ENCODE measurements at places on chromosomes 7 and 10.

GRCh38 chr7:5532536-5533335 lies 109.1 kb upstream of the TNRC18 start:
- DNase-seq = no peak

DNA sequence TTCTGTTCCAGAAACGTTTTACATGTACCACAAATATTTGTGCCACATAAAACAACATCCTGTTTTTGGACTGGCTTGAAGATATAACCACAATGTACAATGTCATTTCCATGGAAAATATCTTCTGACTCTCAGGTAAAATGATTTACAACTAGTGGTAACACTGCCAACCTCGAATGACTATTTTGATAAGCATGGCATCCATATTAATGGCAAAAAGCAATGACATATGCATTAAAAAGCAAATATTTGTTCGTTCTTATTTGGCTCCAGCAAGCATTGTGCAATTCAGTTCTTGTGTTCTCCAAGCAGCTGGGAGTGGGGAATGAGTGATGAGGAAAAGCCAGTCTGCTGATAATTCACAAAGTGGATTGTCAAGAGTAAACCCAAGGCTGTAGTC lies 289.0 kb downstream of the PLXDC2 start:
- no peak for DNase-seq

DNA sequence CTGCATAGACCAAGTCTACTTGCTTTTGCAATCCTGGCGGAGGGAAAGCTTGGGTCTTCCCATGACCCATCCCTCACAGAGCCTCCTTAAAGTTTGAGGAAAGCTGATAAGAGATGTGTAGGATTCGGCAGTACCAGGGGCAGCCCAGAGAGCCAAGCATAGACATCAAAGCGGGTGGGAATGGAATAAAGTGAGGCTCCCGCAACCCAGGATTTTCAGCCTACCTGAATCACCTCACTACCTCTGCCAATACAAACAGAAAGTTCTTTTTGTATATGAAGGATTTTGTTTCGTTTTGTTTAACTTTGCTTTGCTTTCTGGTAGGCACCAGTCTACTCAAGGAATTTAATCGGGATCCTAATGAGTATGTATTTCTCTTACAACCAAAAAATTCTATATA lies 451.7 kb downstream of the PLXNA4 start:
- no peak for DNase-seq

- DNase-seq = no peak
Measured at GRCh38 chr10:126288547-126289493, 99.5 kb downstream of the ADAM12 start.

GRCh38 chr7:44265728-44266127 lies 59.7 kb downstream of the CAMK2B start:
- DNase-seq = no peak

DNA sequence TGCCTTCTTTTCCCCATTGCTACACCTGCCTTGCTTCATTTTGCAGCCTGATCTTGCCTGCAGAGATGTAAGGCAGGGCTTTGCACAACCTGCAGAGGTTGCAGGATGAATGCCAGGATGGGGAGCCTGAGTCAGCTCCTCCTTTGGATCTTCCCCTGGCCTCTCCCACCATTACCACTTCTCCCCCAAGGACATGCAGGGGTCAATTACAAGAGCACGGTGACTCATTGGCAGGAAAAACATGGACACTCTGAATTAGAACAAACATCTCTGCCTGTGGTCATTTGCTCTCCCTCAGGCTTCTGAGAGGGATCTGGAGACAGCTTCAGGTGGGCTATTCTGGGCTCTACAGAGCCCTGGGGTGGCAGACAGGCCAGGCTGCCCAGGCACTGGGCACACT lies 89.2 kb downstream of the HERPUD2 start:
- DNase-seq = no peak

GRCh38 chr10:67819768-67820204 lies 18.2 kb downstream of the DNAJC12 start:
- no peak for DNase-seq

- no peak for DNase-seq
Measured at GRCh38 chr10:130430852-130431704, 294.9 kb downstream of the GLRX3 start.

GRCh38 chr10:75959912-75960311 lies 528.5 kb downstream of the LRMDA start:
- DNase-seq = no peak

GRCh38 chr10:104209575-104210198 lies 22.5 kb downstream of the CFAP43 start:
- no peak for DNase-seq
